ENCODE measurements at places on chromosomes 5 and 9. TPM values are rescaled to one million over a fixed set of nuclear protein-coding genes. Genes with fewer than 3 reads are reported as not detected.

The BTNL8 gene
- total RNA-seq = not detected

The SMIM33 gene
- not detected for total RNA-seq

The SLC36A3 gene
- total RNA-seq = not detected

The FKBP15 gene
- 18.1 TPM for total RNA-seq

The OR1Q1 gene
- 0.16 TPM for total RNA-seq

The TXNDC8 gene
- total RNA-seq = not detected

The FOXD4 gene
- total RNA-seq = 0.34 TPM

The FOXD4L4 gene
- 0.04 TPM for total RNA-seq

The PCDHGB5 gene
- 2.5 TPM for total RNA-seq

The PKD2L2 gene
- total RNA-seq = not detected

The SPATA6L gene
- 1.9 TPM for total RNA-seq

The SPINK13 gene
- total RNA-seq = 0.31 TPM

The DMRTA1 gene
- total RNA-seq = 0.56 TPM

The CCIN gene
- total RNA-seq = not detected

The C9orf50 gene
- total RNA-seq = not detected

The TAS2R1 gene
- not detected for total RNA-seq
